Articular chondrocyte of knee joint (primary cell): ENCODE measurements at places on chromosomes 1 and 21. TPM values are rescaled to one million over a fixed set of nuclear protein-coding genes. Genes with fewer than 3 reads are reported as not detected.

The SPSB1 gene
- total RNA-seq = 20.0 and 31.4 TPM in 2 replicates

The RCSD1 gene
- 0.11 and 0.26 TPM in 2 replicates for total RNA-seq

The MSTO1 gene
- 20.5 and 25.2 TPM in 2 replicates for total RNA-seq

The HSD17B7 gene
- 9.8 and 12.1 TPM in 2 replicates for total RNA-seq

The PEX11B gene
- total RNA-seq = 23.7 and 28.6 TPM in 2 replicates

The B3GALT6 gene
- 16.3 and 18.9 TPM in 2 replicates for total RNA-seq
